ENCODE measurements at places on chromosomes 7 and 10. TPM values are rescaled to one million over a fixed set of nuclear protein-coding genes. Genes with fewer than 3 reads are reported as not detected.

DNA sequence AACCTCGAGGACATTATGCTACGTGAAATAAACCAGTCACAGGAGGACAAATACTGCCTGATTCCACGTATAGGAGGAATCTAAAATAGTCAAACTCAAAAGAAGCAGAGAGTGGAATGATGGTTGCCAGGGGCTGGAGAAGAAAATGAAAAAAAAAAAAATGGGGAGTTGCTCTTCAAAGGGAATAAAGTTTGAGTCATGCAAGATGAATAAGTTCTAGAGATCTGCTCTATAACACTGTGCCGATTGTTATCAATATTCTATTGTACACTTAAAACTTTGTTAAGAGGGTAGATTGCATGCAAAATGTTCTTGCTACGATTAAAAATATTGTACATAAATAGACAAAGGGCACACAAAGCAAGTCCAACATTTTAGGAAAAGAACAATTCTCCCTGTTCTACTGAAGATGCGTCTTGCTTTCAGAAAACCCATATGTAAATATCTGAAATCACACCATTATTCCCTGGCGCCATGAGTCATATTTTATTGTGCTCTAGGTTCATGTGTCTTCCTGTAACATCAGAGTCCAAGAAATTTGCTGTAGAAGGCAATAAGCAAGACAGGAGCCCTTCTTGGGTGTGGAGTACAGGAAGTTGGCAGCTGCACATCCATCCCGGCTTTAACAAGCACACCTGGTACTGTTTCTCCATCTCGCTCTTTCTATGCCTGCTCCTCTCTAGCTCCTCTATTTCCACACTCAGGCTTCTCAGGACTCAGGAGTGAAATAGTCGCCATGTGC, 145.9 kb downstream of the GFRA1 start:
- DNase-seq, result no peak

- DNase-seq, result no peak
These were observed 42.5 kb downstream of the MYO1G start for GRCh38 chr7:44936322-44936721.

DNA sequence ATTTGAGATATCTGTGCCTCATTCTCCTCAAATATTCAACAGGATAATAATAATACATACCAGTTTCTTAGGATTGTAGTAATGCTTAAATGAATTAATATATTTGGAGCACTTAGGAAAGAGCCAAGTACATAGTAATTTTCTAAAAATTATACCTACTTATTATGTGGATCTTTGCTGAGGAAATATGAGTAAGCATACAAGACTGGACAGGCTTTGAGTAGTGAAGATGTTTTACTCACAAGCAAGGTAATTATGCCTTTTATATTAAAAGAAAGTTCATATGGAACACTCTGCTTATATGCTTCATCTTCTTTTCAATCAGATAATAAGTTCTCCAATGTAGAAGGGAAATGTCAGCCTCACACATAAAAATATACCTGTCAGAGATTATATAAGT, 337.5 kb upstream of the KAT6B start:
- no peak for DNase-seq

DNA sequence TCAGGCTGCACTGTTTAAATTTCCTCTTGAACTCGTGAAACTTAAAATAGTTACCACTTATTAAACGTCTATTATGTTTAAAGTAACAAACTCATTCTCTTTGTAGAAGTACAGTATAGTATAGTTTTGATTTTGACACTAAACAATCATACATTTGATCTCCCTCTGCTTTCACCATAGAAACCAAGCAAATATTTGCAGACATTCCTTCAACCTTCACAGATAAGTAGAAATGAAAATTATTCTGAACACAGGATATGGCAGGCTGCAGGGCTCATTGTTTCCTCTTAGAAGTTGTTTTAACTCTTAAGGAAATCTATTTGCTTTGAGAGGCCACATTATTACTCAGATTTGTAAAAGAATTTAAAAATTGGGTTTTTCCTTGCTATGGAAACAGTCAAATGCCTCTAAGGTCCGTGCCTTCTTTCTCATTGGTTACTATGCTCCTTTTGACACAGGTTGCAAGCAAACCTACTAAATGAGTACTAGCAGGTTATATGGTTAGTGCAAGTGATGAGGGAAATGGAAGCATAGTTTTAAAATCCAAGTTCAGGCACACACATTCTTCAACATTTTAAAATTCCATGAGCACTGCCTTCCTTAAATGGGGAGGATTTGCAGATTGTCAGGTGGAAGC, 92.8 kb upstream of the FAM133B start:
- no peak for DNase-seq

DNA sequence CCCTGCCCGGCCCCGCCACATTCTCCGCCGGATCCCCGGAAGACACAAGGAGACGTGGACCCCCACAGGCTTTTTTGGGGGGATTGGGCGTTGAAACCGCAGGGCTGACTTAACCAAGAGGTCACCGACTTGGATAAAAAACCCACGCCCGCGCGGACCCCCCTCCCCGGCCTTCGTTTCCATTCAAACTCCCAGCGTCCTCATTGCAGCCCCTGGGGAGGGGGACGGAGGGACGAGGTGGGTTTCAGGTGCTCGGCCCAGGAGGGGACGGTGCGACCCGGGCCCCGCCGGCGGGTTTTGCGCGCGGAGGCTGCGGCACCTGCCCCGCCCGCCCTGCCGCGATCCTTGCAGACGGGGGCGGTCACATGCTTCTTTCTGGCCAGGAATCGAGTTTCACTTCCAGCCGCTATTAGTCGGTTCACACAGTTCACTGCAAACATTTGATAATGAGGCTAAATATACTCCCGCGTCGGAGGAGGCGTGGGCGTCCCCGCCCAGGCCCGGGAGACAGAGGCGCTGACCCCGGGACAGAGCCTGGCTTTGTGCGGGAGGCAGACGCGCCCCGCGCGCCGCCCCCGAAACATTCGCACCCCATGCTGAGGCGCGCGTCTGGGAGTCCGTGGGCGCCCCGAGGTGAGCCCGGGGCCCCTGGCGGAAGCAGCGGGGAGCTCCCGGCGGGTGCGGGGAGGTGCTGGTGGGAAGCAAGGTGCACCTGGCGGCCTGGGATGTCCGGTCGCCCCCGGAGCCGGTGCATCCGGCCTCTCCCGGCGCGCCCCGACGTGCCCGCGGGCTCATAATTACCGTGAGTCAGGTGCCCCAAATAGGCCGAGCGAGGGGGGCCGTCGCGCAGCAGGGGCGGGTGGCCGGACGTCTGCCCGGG, 2.7 kb upstream of the PDGFA start:
- no peak for DNase-seq

DNA sequence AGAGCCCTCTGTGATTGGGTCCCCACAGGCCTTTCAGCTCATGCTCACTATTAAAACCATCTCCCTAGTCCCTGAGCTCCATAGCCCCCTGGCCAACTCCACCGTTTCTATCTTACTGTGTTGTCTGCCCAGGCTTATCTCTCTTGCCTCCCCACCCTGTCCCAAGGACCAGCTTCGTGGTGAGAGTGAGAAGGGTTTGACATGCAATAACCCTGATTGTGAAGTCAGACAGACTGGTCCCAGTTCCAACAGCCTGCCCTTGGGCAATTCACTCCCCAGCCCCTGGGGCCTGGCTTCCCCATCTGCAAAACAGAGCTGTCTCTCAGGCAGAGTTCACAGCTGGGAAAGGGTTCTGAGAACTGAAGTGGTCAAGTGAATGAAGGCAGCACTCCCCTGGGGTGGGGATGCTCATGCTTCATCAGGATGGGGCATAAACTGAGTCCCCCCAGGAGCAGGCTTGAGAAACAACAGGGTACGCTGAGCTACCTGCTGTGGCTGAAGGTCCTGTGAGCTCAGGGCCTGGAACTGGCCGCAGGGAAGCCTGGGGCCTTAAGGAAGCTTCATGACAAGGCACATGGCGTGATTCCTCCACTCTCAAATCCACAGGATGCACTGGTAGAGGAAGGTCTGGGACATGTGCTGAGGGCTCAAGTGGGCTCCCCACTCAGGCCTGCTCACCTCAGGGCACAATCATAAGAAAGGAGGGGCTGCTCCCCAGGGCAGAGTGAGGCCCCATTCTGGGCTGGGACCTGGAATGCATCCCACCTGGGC, 1.8 kb upstream of the PPIF start:
- DNase-seq, result no peak

DNA sequence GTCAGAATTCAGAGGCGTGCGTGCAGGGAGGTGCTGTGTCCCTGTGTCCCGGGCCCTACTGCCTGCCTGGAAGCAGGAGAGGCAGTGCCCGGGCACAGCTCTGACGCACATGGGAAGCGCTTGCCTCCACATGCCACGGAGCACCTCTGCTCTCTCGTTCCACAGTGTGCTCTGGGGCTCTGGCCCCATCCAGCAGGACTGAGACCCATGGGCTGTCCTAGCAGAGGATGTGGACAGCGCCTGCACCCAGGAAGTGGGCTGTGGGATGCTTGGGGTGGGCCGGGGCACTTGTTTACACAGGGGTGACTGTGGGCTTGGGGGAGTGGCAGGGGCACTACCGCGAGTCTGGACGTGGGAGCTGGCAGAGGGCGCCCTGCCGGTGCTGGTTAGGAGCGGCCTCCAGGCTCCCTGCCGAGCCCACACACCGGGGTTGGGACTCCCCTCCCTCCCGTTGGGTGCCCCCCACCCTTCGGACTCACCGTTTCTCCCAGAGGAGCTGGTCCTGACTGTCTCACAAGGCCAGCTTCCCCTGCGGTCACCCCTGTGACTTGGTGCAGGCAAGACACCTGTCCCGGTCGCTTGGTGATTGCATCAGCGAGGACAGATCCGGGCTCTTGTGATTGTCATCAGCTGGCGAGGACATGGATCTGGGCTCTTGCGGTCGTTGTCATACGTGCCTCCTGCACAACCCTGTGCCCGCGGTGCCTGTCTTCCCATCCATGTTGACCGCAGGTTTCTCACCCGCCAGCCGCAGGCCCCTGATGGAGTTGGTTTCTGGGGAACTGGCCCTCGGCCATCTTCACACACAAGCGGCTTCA, 83.1 kb downstream of the NKX6-2 start:
- DNase-seq, result no peak

- DNase-seq, result no peak
These were observed 295.5 kb downstream of the AHR start for GRCh38 chr7:17593819-17594419.

DNA sequence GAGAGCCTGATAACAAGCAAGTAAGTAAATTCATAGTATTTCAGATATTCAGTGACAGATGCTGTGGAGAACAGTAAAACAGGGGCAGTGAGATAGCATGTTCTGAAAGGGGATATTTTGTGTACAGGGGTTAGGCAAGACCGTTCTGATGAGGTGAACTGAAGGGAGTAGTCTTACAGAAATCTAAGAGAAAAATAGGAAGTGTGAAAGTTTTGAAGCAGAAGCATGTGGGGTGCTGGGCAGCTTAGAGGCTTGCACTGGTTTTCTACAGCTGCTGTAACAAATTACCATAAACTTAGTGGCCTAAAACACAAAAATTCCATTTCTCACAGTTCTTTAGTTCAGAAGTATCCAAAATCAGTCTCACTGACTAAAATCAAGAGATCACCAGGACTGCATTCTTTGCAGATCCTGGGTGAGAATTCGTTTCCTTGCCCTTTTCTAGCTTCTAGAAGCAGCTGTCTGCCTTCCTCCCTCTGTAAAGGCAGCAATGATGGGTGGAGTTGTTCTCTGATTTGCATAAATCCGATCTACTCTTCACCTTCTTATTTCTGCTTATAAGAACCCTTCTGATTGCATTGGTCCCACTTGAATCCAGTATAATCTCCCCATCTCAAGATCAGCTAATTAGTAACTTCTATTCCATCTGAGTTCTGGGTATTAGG, 7.5 kb upstream of the KLF14 start:
- no peak for DNase-seq

DNA sequence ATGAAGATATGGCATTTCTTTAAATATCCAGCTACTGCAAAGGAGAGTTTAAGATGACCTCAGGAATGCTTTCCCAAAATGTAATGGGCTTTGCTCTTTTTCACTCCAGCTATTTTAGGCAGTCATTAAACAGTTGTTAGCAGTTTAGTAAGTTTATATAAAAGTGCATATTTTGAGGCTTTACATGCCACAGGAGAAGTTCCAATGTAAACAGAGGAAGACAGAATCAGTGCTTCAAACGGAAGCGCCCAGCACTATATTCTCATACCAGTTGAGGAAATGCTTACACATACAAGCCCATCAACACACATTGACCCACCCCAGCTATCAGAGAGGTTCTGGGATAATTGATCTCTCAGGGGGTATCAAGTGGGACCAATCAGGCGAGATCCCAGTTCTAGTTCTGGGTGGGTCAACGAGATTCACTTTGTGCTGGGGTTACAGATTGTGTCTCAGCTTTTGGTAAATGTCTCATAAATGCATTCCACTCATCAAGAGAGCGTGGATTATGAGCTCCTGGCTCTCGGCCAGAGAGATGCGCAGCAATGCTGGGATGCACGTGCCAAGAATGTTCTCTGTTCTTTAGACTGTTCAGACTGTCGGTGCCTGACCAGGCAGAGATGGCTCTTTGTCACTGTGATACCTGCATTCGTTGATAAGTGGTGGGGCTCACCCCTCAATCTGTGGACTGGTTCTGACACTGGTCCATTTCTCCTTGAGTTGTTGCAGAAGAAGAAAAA, 55.0 kb downstream of the CACNB2 start:
- no peak for DNase-seq

DNA sequence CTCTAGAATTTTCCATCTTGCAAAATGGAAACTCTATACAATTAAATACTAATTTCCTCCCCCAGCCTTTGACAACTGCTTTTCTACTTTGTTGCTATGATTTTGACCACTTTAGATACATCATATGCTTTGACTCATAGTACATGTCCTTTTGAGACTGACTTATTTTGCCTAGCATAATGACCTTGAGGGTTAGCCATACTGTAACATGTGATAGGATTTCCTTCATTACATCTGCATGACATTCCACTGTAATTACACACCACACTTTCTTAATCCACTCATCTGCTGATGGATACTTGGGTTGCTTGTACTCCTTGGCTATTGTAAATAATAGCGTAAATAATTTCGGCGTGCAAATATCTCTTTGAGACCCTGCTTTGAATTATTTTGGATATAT, 127.7 kb downstream of the JAZF1 start:
- DNase-seq, result peak; percentile 48

GRCh38 chr10:85148693-85149640, 820.6 kb downstream of the CCSER2 start:
- no peak for DNase-seq

- DNase-seq, result no peak
These were observed 33.1 kb upstream of the GALNT11 start for GRCh38 chr7:151992375-151992774.

The SMO gene
- 0.18 TPM for total RNA-seq

The CLCN1 gene
- total RNA-seq, result not detected

The ELAPOR2 gene
- total RNA-seq, result not detected

The GIMAP8 gene
- not detected for total RNA-seq

The KIF20B gene
- 36.0 TPM for total RNA-seq

The ANKRD61 gene
- 0.18 TPM for total RNA-seq

The SOSTDC1 gene
- not detected for total RNA-seq

The PSD gene
- total RNA-seq, result 0.37 TPM

The NAT16 gene
- total RNA-seq, result not detected

The COX19 gene
- 7.4 TPM for total RNA-seq
